ENCODE measurements at places on chromosomes 13 and 19.

DNA sequence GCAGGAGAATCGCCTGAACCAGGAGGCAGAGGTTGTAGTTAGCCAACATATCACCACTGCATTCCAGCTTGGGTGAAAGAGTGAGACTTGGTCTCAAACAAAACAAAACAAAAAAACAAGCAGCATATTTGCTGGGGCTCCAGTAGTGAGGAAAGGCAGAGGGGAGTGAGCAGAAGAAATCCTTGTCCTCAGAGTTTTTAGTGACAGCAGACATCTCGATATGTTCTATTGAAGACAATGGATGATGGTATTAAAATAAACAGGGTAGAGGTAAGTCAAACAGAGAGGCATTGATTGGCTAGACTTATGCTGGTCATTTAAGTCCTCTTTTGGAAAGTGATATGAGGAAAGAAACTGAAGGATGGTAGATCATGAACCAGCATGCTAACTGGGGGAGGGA, 19.0 kb downstream of the NLRP7 start:
- no peak for DNase-seq

GRCh38 chr19:23509686-23510450, 114.6 kb upstream of the ZNF91 start:
- no peak for DNase-seq

DNA sequence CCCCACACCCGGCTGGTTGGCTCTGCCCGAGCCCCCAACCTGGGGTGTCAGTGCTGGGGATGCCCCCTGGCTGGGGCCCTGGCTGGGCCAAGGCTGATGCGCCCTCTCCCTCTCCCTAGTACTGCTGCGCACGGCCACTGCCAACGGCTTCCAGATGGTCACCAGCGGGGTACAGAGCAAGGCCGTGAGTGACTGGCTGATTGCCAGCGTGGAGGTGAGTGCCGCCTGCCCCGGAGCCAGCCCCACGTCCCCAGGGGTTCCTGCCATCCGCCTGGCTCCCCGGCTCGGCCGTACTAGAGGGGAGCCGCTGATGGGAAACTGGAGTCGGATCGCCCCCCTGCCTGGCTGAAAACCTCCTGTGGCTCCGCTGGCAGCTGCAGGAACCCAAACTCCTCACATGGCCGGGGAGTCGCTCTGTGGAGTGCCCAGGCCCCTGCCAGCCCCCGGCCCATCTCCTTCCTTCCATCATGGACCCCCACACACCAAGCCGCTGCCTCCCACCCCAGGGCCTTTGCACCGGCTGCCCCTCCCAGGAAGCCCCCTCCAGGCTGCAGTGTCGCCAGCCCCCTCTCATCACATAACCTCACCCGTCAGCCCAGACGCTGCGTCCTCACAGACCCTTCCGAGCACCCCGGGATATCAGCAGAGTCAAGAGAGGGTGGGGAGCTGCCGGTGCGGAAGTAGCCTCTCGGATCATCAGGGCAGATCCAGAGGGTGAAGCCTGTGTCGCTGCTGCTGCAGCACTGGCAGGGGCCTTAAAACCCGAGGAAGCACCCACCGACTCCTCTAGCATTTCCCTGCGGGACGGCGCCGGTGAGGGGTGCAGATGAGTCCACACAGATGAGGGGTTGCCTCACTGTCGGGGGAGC, 10.6 kb downstream of the NCLN start:
- DNase-seq = no peak

- no peak for DNase-seq
Observed at GRCh38 chr19:41890936-41891335, 8.0 kb downstream of the ARHGEF1 start.

GRCh38 chr13:91169321-91170050, 178.0 kb upstream of the MIR17HG start:
- no peak for DNase-seq

GRCh38 chr19:39778763-39779162, at the start of gene LEUTX:
Gene LEUTX (plus strand): TSS chr19:39778854. CDS start chr19:39778921, 67 bp downstream.
- no peak for DNase-seq

- DNase-seq = no peak
Observed at GRCh38 chr13:57899096-57899495, 267.6 kb downstream of the PCDH17 start.

GRCh38 chr13:114110091-114110829, 22.2 kb downstream of the RASA3 start:
- peak; percentile 82 for DNase-seq

- DNase-seq = no peak
Observed at GRCh38 chr13:64333888-64334287, 2896.2 kb downstream of the PCDH9 start.

GRCh38 chr19:10568062-10568825, 535 bp downstream of the CDKN2D start:
- no peak for DNase-seq

DNA sequence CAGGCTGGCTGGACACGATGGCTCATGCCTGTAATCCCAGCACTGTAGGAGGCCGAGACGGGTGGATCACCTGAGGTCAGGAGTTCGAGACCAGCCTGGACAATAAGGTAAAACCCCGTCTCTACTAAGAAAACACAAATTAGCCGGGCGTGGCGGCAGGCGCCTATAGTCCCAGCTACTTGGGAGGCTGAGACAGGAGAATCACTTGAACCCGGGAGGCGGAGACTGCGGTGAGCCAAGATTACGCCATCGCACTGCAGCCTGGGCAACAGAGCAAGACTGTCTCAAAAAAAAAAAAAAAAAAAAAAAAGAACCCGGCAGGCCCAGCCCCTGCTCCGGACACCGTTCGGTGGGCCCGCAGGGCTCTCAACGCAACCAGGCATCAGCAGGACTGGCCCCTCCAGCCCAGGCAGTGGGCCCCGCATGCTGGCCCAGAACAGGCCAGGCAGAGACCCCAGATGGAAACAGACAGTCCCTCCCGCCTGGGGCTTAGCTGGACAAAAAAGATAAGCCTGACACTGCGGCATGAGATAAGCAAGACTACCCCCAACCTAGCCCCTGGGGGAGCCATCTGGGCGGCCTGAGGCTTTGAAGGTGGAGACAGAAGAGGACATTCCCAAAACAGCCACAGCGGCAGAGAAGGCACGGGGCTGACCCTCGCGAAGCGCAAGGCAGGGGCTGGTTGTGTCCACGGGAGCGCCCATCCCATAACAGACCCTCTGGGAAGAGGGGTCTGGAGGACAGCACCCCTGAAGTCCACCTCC, 11.6 kb downstream of the REXO1 start:
- no peak for DNase-seq

- DNase-seq = no peak
Observed at GRCh38 chr13:106286811-106287210, 248.7 kb downstream of the EFNB2 start.
